ENCODE measurements at places on chromosomes 2 and 18.

GRCh38 chr2:137192366-137193310 lies 427.3 kb downstream of the THSD7B start:
- no peak for DNase-seq

DNA sequence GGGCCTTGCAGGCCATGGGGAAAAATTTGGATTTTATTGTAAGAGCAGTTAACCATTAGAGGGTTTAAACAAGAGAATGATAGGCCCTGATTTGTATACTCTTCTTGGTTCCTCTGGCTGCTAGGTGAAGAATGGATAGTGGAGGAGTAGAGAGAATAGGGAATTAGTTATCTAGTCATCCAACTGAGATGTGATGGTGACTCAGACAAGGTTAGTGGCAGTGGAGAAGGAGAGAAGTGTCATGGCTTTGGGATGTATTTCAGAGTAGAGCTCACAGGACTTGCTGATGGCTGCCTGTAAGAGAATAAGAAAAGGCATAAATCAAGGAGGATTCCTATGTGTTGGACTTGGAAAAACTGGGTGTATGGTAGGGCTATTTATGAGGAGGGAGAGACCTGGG lies 169.4 kb downstream of the PLCL1 start:
- no peak for DNase-seq

GRCh38 chr2:169178804-169179390 lies 109.5 kb downstream of the DHRS9 start:
- DNase-seq: no peak

- no peak for DNase-seq
These were observed 3.8 kb upstream of the ANKRD53 start for GRCh38 chr2:70974592-70974991.

GRCh38 chr18:26540043-26540628 lies 8.2 kb downstream of the KCTD1 start:
- DNase-seq: no peak

- no peak for DNase-seq
These were observed 15.9 kb upstream of the C1QL2 start for GRCh38 chr2:119174216-119174992.

GRCh38 chr2:236179236-236180075 lies 11.3 kb upstream of the GBX2 start:
- no peak for DNase-seq

DNA sequence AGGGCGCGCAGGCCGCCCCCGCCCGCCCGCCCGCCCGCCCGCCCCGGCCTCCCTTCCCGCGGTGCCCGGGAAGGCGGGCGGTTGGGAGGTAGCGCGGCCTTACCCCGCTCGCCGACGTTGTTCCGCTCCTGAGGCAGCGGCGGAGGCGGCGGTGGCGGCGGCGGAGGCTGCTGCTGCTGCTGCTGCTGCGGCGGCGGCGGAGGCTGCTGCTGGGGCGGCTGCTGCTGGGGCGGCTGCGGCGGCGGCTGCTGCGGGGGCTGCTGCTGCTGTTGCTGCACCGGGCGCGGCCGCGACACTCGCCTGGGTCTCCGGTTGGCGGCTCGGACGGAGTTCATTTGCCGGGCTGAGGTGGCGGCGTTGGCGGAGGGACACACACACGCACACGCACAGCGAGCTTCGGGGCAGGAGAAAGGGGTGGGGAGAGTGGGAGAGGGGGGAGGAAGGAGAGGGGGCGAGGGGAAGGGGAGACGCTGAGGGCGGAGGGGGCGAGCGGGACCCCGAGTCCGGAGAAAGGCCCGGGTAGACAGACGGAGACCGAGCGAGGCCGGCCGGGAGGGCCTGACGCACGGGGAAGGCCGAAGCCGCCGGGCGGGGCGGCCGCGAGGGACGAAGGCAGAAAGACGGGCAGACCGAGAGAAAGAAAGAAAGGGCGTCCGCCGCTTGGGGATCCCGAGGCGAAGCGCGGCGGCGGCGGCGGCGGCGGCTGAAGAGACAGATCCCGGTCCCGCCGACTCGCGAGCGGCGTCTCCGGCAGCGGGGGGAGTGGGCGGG lies 727 bp downstream of the FBXO11 start:
- no peak for DNase-seq

- DNase-seq: no peak
These were observed 337.2 kb upstream of the SALL3 start for GRCh38 chr18:78642296-78642951.

DNA sequence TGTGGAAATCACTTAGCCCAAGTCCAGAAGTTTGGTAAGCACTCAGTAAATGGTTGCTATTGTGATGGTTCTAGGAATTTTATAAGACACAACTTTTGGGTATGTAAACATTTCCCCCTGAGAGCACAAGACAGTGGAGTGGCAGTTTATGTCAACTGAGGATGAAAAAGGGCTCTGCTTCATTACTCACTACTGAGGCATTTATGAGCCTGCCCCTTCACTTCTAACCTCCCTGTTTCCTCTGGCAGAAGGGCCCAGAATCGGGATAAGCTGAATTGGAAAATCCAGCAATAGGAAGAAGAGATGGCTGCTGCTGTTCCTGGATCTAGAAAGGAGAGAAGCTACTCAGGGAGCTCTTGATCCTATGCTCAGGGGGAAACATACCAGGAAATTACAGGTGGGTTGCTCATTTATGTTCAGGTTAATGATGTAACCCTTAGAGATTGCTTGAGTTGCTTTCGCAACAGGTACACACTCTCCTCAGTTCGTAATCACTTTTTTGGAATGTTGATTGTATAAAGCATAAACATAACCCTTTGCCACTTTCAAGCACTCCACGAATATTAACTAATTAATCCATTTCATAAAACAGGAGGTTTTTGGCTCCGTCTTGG lies 46.3 kb downstream of the ADCYAP1 start:
- no peak for DNase-seq

DNA sequence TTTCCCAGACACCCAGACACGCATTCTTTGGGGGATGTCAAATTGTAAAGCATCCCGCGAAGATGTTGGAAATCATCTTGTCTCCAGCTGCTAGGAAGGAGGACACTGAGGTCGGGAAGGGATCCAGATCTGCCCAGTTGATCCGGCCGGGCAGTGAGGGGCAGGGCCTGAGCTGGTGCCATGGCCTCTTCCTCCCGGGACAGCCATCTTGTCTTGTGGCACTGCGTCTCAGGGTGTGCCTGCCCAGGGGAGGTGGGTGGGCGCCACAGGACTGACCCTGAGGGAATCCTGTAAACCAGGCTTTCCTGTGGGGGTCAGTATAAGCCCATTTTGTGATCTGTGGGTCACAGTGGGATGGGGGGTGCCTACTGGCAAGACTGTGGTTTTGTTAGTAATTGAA lies 10.1 kb downstream of the TRAF3IP1 start:
- DNase-seq: no peak

DNA sequence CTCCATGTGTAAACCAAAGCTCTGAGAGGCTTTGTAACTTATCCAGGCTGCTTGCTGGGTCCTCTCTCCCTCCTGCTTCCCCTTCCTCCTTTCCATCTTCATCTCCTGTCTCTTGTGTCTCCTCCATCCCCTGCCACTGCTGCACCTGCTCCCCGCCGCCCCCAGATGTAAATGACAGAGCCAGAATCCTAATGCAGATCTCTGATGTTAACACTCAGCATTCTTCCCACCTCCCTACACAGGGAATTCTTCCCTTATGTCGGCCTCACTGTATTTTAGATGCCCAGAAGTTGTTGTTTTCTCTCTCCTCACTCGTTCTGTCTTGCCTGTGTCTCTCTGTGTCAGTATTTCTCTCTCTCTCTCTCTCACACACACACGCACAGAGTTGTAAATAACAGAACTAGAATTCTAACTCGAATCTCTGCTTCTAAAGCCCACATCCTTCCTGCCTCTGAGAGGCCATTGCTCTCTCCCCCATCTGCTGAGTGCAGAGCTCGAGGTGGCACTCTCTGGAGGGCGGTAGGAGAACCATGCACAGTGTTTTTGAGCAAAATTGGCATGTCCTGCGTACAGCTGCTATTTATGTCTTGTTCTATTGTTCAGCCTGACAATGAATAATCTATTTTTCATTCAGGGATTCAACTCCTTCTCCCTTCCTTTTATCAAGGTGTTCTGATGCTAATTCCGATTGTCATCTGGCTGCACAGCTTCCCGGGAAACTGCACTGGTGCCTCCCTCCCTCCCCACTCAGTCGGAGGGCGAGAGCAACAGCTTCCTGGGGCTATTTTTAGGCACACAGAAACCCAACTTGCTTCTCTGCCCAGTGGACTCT lies 219.9 kb downstream of the SH3RF3 start:
- no peak for DNase-seq

GRCh38 chr2:108560895-108561530 lies 26.7 kb downstream of the LIMS1 start:
- no peak for DNase-seq

- peak; percentile 39 for DNase-seq
These were observed 312.9 kb downstream of the PRKCE start for GRCh38 chr2:45964223-45964841.

DNA sequence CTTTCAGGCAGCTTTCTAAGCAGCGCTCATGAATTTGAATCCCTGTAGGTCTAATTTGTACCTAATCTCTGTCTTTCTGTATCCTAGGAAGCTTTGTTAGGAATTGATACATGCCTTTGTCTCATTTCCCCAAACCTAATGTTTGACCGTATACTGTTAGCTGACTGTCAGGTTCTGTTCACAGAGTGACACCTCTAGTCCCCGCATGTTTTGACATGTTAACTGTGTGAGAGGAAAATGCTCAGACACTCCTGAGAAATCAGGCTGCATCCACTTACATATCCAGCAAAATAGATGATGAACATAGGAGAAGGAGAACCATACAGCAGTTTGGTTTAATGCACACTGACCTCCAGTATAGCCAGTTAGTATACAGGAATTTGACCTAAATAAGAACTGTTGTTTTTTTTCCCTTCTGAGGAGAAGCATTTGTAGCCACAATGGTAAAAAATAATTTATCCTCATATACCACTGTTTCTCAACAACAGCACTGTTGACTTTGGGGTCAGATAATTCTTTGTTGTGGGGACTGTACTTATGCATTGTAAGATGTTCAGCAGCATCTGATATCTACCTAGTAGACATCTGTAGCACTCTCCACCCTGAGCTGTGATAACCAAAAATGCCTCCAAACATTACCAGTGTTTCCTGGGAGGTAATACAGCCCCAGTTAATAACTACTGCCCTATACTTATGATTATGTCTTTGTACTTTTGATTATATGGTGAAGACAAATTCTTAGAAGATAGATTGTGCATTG lies 130.9 kb downstream of the NCOA1 start:
- DNase-seq: no peak

- DNase-seq: peak; percentile 43
These were observed 33.1 kb downstream of the NGEF start for GRCh38 chr2:232979871-232980461.

DNA sequence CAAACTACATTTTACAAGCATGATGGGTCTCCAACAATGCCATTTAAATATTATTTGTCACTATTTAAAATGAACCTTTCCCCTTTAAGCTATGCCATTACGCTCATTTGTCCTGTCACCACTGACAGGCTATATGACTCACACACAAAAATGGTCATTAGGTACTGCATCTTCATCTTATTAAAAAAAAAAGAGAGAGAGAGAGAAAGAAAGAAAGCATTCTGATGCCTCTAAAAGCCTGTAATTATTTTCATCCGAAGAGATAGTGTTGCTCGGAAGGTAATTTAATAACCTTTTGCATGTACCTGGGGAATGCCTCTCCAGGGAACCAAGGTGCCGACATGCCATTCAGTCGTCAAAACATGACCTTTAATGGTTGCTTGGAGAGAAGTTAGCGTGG lies 226.7 kb downstream of the ARHGAP15 start:
- no peak for DNase-seq

GRCh38 chr2:157625296-157625695 lies 3.4 kb downstream of the ACVR1C start:
- no peak for DNase-seq

- DNase-seq: peak; percentile 29
These were observed 492.0 kb downstream of the TNS1 start for GRCh38 chr2:217510771-217511291.

DNA sequence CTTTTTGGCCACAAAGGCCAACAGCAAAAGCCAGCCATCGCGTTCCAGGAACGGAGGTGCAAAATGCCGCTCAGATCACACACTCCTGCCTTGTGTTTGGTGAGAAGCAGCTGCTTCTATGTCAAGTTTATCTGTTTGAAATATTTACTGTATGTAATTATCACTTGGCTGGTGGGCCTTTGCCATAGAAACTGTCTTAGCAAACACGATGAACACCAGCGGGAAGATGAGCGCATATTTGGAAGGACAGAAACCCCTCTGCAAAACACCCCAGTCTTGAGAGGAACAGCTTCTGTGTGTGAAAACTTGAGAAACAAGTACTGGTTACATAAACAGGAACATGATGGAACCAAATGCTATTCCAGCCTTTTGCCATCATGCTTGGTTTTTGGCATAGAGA lies 59.7 kb downstream of the SCG2 start:
- no peak for DNase-seq

DNA sequence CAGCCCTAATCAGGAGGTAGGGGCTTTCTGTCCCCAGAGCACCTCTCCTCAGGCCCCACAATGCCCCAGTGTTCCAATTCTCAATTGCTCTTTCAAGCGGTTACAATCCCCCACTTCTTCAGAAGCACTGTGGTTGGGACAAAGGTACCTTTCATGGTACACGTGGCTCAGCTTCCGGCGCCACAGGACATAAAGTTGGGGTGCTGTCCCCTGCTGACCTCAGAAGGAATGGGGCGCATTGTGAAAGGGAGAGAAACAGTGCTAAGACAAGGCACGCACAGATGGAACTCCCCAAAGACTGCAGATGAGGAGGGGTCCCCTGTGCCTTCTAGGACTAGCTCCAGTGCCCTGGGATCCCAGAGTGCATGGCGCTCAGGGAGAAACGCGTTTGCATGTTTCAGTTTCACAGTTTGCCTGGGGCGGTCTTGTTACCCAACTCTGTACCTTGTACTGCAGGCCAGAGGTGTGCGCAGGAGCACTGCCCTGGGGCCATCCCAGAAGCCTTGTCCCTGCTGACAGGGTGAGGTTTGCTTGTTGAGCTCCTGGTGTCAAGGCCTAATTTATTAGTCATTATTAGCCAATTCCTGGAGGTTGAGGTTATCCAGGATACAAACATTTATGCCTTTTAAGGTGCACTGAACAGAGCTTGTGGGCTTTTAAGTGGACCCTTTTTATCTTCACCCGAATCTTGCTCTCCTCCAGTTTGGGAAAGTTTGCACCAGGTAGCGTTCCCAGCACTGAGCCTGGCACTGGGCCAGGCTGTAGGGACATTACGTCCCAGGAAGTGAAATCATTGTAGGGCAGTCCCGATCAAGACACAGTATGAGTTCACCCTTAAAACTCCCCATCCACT lies 7.6 kb downstream of the CNDP1 start:
- DNase-seq: peak; percentile 62

- DNase-seq: peak; percentile 89
These were observed 819.6 kb upstream of the FSHR start for GRCh38 chr2:49973917-49974368.

GRCh38 chr2:41111836-41112627 lies 660.1 kb upstream of the SLC8A1 start:
- DNase-seq: no peak

GRCh38 chr2:13040043-13040442 lies 323.3 kb downstream of the TRIB2 start:
- no peak for DNase-seq

- DNase-seq: no peak
These were observed 146.1 kb downstream of the LNPK start for GRCh38 chr2:175855794-175856453.

All from nucleus accumbens (tissue), 56 donors.